NCI-H345 (cell line): ENCODE measurements at places on chromosomes 6 and 20.

DNA sequence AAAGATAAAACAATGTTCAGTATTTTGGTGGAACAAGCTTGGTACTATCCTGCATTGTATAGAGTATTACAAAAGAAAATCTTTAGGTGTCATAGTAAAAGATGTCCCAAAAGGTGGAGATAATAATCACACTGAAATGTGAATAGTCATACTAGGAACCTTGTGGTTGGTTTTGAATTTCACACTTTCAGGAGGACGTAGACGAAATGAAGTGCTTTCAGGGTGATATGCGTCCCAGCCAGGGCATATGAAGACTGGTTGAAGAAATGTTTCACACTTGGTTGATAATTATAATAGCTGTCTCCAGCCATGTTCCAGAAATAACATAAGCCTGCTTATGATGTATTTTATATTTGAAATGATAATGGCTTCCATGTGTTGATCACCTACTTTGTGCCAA lies 60.4 kb downstream of the SCAND1 start:
- no peak for DNase-seq

DNA sequence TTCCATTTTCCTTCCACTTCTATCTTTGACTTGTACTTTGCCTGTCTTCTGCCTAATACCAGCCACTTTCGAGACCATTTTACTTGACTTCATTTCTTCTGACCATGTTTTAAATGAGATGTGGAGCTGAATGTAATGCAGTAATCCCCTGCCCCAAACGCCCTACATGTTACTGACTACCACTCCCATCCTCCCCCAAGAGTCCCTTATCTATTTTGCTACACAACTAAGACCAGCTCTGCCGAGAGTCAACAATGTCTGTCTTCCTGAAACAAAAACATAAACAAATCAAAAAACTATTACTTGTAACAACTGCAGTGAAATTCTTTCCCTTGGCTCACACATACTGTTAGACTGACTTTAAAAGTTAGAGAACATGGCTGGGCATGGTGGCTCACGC lies 27.1 kb upstream of the KIAA1586 start:
- no peak for DNase-seq

- DNase-seq: no peak
Observed at GRCh38 chr20:36726168-36726567, 19.7 kb downstream of the NDRG3 start.

DNA sequence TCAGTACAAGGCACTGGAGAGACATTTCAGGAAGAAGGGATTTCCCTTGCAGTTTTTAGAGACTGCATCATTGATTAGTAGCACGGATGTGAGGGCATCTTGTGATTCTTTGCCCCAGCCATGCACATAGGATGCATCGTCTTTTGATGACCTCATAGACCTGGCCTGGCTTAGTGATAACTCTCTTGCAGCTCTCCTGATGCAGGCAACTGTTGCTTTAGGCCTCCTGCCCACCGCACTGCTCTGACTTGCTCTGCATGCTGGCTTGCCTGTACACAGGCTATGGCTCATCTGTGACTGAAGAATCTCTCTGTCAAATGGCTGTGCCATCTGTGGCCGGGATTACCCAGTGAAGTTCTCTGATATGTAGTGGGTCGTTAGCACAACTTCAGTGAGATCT lies 207.7 kb upstream of the PTCHD4 start:
- no peak for DNase-seq

GRCh38 chr6:88709819-88710246 lies 253.6 kb downstream of the RNGTT start:
- DNase-seq: no peak

DNA sequence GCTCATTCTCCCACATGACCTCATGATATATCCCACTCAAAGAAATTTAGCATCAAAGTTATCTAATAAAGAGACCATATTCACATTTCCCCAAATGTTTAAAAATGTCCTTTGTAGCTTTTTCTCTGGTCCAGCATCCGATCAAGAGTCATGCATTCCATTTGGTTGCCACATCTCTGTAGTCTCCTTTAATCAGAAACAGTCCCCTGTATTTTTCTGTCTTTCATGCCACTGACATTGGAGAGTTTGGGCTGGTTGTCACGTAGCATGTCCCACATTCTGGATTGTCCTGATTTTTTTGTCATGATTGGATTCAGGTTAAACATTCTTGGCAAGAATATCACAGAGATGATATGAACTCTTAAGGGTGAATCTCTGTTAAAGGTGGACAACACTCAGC lies 55.7 kb downstream of the SNX5 start:
- DNase-seq: no peak

DNA sequence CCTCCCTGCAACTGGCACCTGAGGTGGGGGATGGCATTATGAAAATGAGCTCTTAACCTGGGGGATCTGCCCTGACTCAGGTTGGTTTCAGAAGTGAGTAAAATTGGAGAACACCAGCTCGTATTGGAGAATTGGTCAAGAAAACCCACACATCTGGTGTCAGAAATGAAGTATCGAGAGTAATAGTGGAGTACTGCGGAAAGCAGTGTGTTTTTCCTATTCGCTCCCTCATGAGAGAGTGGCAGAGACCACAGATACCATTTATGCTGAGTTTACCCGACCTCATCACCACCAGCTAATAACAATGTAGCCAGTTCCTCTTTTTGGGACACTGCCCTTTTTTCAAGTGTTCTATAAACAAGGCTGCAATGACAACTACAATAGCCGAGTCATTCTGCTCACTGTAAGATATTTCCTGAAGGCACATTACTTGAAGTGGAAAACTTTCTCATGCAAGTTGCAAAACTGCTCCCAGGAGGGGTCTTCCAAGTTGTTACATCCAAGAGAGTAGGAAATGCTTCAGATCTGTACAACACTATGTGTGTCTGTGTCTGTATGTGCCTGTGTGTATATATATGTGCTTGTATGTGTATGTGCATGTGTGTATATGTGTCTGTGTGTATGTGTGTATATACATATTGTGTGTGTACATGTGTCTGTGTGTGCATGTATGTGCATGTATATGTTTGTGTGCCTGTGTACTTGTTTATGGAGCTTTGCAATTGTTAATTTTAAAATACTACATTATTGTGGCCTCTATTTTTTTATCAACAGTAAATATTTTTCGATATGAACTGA lies 106.0 kb upstream of the CST7 start:
- peak; percentile 13 for DNase-seq

GRCh38 chr20:17878912-17879602 lies 89.5 kb downstream of the SNX5 start:
- DNase-seq: no peak

- no peak for DNase-seq
Observed at GRCh38 chr20:60035-60918, 27.2 kb upstream of the DEFB125 start.

GRCh38 chr20:17943343-17943742 lies 25.3 kb downstream of the SNX5 start:
- no peak for DNase-seq

GRCh38 chr20:3238616-3239025 lies 369 bp downstream of the SLC4A11 start:
- DNase-seq: peak; percentile 44

- DNase-seq: no peak
Observed at GRCh38 chr6:42095094-42095493, 44.8 kb downstream of the TAF8 start.

DNA sequence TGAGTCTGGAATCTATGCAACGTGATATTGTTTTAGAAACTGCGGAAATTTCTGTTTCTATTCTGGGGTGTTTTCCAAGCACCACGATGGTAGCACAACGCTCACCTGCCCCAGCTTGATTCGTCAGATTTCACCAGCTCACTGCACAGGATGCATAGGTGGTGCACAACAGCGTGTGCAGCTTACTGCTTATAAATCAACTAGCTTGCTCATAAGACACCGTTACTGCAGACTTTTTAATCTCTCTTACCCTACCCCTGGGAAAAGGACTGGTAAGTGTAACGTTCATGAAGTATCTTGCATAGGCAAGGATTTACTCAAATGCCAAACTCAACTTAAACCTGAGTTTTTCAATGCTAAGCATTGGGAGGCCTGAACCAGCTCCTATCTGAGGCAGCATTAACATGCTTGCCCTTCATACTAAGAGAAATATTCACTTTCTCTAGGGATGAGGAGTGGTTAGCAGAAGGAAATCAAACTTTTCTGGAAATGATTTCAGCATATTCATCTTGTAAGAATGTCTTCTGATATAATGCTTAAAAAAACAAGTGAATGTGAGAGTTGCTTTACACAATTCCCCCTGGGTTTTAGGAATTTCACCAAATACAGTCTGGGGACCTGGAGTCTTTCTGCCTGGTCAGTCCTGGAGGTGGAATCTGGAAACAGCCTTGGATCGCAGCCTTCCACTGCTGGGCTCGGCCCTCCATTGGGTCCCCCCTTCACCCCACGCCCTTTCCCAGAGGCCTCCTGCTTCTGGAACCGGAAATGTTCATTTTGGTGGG lies 100.6 kb downstream of the DACT2 start:
- peak; percentile 63 for DNase-seq

DNA sequence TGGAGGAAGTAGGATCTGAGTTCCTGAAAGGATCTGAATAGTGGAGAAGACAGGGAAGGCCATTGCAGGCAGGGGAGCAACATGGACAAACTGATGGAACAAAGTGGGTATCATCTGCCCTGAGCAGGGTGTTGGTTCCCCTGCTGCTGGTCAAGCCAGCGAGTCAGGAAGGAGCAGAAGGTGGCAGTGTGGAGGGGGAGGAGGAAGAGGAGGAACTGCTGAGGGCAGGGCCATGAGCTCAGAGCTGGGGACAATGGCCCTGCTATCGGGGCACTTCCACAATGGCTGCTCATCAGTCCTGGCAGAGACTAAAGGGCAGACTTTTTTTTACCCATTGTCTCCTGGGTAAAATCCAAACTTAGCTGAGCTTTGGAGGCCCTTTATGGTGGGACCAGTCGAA lies 13.6 kb downstream of the CNBD2 start:
- no peak for DNase-seq

DNA sequence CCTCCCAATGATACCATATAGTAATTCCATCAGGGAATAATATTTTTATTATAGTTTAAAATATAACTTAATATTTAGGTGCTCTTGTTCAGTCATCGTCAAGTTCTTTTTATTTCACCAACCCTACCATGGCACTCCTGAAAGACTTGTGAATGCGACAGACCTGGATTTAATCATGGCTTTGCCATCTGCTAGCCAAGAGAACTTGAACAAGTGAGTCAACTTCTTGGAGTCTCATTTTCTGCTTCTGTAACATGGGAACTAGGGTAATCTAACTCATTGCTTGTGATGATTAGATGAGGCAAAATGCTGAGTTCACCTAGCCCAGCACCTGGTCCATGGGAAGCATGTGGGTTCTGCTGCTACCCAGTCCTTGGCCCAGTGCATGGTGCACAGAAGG lies 62.9 kb downstream of the ESR1 start:
- DNase-seq: no peak
